ENCODE measurements at places on chromosomes 16 and 17.

- DNase-seq, result no peak
Measured at GRCh38 chr17:76384987-76385891, 830 bp downstream of the SPHK1 start.

GRCh38 chr17:11719856-11720255, 121.6 kb downstream of the DNAH9 start:
- no peak for DNase-seq

GRCh38 chr17:19531780-19532501, 1.7 kb upstream of the SLC47A1 start:
- no peak for DNase-seq

- no peak for DNase-seq
Measured at GRCh38 chr16:10001258-10001775, 180.9 kb downstream of the GRIN2A start.

- no peak for DNase-seq
Measured at GRCh38 chr16:46822270-46822669, 8.7 kb downstream of the C16orf87 start.

DNA sequence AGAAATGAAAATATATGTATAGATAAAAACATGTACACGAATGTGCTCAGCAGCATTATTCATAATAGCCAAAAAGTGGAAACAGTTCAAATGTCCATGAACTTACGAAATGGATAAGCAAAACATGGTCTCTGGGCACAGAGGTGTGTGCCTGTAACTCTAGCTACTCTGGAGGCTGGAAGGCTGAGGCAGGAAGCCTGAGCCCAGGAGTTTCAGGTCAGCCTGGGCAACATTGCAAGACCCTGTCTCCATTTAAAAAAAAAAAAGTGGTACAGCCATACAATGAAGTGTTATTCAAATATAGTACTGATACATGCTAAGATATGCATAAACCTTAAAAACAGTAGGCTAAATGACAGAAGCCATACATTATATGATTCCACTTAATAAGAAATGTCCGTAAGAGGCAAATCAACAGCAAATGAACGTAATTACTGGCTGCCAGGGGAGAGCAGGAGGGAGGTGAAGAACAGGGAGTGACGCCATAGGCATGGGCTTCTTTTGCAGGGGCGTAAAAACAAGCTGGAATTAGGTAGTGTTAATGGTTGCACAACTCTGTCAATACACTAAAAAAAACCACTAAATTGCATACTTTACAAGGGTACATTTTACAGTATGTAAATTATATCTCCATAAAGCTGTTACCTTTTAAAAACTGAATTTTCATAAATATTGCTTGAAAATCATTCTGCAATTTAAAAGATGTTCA, 87.2 kb upstream of the PLEKHM1 start:
- DNase-seq, result no peak

GRCh38 chr17:46976626-46977270, 2.3 kb downstream of the RPRML start:
- no peak for DNase-seq

GRCh38 chr17:76492989-76493501, 8.2 kb downstream of the RHBDF2 start:
- peak; percentile 74 for DNase-seq

DNA sequence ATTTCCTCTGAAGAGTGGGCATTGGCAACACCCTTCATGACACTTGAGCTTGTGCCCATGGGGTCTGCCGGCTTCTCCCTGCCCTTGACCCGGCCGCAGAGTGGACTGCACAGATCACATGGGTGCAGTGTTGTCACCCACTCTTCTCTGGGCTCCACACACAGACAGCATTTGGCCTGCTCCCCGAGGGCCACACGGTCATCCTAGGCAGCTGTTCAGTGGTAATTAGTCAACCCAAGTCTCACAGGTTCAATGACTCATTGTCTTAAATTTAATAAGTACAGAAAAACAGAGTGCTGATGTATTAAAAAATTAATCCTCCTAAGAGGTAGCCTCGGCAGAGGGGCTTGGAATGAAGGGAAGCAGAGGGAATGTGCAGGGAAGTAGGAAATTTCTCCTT, 204.8 kb downstream of the MSI2 start:
- no peak for DNase-seq

DNA sequence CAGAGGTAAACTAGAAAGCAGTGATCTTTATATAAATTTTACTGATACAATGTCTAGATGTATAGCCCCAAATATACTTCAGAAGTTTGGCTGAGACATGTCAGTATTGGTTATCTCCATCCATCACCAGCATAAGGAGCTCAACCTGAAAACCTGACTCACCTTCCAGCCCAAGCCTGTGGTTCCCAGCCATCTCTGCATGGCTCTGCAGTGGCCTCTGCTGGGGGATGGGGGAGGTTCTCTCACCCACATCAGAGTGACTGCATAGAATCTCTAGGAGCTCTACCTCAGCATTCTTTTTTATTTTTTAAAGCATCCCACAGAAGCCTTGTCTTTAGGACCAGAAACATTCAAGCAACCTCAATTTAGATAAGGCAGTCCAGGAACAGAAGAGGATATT, 27.3 kb downstream of the USP7 start:
- DNase-seq, result peak; percentile 62

DNA sequence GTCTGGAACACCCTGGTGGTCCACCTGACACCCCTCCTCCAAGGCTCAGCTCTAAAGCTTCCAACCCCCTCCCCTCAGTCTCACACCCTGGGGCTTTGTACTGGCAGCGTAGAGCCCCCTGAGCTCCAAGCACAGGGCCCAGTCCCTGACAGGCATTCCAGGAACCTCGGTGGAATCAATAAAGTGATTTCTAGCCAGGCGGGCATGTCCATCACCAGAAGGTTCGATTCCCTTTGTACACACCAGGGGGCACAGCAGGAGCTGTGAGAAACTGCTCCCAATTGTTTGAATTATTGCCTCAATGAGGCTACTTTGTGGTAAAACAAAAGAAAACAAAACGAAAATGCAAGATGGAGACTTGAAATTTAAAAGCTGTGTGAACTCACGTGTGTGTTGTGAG, 51.8 kb downstream of the SMPD3 start:
- peak; percentile 46 for DNase-seq

- DNase-seq, result no peak
Measured at GRCh38 chr17:39625198-39625785, 1.5 kb upstream of the PPP1R1B start.

- DNase-seq, result peak; percentile 13
Measured at GRCh38 chr16:78045865-78046581, 23.7 kb downstream of the CLEC3A start.

Measured in germinal center (tissue), 1 donor.